ENCODE measurements at places on chromosomes 4 and X.
A peak's percentile ranks its signal among the peaks of the same experiment; 100 is the strongest.

DNA sequence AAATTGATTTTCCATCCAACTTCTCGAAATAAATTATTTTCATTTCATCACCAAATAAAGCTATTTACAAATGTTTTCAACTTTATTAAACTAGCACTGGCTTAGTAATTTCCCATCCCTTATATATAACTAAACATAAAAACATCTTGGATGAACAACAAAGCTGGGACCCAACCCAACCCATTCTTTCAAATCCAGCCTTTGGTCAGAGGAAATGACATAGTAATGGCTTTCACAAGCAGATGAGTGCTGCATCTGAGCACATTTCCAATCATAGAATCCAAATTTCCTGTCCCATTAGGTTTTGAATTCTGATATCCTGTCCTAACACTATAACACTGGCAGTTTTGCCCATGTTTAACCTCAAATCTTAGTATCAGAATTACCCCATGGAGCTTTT lies 7.9 kb upstream of the EMCN start:
- no peak for DNase-seq

DNA sequence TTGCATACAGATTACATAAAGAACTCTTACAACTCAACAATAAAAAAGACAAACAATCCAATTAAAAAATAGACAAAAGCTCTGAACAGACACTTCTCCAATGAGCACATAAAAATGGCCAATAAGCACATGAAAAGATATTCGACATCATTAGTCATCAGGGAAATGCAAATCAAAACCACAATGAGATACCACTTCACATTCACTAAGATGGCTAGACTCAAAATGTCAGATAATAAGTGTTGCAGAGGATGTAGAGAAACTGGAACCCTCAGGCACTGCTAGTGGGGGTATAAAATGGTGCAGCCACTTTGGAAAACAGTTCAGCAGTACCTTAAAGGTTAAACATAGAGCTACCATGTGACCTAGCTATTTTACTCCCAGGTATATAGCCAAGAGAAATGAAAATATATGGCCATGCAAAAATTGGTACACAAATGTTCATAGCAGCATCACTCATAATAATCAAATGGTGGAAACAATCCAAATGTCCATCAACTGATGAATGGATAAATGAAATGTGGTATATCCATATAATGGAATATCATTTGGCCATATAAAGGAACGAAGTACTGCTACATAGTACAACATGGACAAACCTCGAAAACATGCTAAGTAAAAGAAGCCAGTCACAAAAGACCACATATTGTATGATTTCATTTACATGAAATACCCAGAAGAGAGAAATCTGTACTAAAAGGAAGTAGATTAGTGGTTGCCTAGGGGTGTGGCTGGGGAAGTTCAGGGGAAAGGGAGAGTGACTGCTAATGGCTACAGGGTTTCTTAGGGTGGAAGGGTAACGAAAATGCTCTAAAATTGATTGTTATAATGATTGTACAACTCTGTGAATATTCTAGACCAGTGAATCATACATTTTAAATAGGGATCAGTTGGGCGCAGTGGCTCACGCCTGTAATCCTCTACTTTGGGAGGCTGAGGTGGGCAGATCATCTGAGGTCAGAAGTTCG lies 29.4 kb downstream of the SASH3 start:
- DNase-seq = peak; percentile 66

DNA sequence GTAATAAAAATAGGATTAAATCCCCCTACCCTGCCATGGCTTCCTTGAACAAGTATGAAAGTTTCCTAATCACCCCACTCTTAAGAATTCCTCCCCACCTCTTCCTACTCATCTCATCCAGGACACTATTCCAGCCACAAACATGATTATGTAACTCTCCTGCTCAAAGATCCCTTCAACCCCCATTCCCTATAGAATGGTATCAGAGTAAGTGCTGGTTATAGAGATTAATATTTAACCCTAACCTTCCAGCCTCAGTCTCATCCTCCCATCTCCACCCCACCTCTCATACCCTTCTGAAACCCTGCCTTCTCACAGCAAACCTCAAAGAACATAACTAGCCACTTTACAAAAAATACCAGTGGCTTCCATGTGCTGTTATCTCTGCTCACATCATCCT lies 155.1 kb downstream of the PPP3CA start:
- DNase-seq = no peak

GRCh38 chr4:147453561-147454141 lies 27.2 kb upstream of the EDNRA start:
- DNase-seq = peak; percentile 3

- no peak for DNase-seq
These were observed 4.8 kb downstream of the NDP start for GRCh38 chrX:43968359-43968781.

DNA sequence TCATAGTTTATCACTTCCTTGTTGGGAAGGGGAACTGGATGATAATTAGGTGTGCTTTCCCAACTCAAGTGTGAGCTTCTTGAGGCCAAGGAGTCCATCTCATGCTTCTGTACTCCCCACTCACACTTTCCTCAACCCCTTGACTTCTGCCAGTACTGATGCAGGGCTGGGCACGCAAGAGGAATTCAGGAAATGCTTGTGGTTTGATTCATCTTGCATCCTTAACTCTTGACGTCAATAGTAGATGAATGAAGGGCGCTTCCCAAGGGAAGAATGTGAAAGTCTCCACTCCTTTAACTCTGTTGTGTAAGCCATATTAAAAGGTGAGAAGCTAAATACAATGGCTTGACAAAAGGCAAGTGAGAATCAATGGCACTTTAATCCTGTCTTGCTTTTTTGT lies 101.8 kb downstream of the AGTR2 start:
- DNase-seq = no peak
